Activated CD4-positive, alpha-beta T cell treated with anti-CD3 and anti-CD28 coated beads for 24 hours (primary cell): ENCODE measurements at places on chromosomes 6 and 20.

- no peak for DNase-seq
Measured at GRCh38 chr6:170416959-170417606, 110.5 kb downstream of the FAM120B start.

GRCh38 chr6:84522135-84522549 lies 242.3 kb downstream of the TBX18 start:
- DNase-seq = no peak

DNA sequence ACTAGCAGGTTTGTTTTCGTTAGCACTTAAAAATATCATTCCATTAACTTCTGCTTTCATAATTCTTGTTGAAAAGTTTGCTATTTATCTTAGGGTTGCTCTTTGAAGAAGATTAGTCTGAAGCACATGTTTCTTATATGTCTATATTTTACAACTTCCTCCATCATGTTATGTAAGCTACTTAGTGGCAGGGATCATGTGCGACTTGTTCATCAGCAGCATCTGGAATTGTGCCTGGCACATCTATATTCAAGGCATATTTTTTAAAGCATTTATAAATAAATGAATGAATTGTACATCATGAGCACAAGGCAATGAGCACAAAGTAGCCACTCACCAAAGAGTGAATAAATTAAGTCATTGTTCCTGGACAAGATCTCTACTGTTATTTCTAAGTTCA lies 187.2 kb upstream of the COL21A1 start:
- no peak for DNase-seq

GRCh38 chr6:108091288-108091687 lies 16.7 kb upstream of the OSTM1 start:
- no peak for DNase-seq

DNA sequence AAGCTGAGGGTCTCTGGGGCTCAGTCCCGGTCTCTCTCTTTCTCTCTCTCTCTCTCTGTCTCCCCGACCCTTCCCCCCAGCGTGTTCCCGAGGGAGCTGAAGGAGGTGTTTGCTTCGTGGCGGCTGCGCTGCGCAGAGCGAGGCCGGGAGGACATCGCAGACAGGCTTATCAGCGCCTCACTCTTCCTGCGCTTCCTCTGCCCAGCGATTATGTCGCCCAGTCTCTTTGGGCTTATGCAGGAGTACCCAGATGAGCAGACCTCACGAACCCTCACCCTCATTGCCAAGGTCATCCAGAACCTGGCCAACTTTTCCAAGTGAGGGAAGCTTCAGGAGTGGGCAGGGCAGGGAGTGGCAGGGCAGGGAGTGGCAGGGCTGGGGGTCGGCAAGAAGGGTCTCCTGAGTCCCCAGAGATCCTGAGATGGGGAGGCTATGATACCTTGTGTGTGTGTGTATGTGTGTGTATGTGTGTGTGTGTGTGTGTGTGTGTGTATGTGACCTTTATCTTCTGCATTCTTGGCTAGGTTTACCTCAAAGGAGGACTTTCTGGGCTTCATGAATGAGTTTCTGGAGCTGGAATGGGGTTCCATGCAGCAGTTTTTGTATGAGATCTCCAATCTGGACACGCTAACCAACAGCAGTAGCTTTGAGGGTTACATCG lies 13.6 kb upstream of the ZBTB9 start:
- DNase-seq = no peak

- DNase-seq = no peak
Measured at GRCh38 chr6:70956451-70957283, at the start of gene B3GAT2. TSS of gene B3GAT2 (minus strand) at chr6:70957060. CDS start at chr6:70956429, 631 bp downstream.

DNA sequence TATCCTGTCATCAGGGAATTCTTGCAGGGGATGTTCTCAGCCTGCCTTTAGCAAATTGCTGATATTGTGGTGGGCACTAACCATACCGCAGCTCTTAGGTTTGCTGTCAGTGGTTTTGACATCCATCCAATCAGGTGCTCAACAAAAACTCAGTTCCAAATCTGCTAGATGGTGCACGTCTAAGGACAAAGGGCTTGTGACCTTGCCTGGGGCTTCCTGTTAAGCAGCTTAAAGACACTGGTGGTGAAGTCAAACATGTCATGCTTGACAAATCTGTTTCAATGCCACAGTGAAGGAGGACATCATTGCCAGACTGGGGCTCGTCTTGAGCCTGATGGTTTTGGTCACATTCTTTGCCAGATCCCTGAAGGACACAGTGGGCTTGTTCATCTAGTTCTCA lies 179.8 kb upstream of the NOX3 start:
- DNase-seq = no peak

DNA sequence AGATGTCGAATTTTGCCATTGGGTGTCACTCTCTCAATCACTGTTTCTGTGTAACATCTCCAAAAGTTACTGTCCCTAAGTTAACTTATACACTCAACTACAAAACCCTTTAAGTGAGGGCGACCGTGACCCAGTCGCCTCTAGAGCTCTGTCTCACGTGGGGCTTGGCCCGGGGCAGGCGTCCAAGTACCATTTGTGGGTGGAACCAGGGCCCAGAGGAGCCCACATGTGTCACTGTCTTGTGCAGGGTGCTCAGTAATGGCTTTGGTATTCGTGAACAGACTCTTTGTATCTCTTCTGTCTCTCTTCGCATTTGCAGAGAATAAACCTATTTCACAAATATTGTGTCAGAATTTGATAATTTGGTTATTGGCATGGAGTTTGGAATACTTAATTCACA lies 109.9 kb upstream of the THBS2 start:
- DNase-seq = no peak

- DNase-seq = no peak
Measured at GRCh38 chr6:165961233-165961632, 206.4 kb downstream of the TBXT start.

DNA sequence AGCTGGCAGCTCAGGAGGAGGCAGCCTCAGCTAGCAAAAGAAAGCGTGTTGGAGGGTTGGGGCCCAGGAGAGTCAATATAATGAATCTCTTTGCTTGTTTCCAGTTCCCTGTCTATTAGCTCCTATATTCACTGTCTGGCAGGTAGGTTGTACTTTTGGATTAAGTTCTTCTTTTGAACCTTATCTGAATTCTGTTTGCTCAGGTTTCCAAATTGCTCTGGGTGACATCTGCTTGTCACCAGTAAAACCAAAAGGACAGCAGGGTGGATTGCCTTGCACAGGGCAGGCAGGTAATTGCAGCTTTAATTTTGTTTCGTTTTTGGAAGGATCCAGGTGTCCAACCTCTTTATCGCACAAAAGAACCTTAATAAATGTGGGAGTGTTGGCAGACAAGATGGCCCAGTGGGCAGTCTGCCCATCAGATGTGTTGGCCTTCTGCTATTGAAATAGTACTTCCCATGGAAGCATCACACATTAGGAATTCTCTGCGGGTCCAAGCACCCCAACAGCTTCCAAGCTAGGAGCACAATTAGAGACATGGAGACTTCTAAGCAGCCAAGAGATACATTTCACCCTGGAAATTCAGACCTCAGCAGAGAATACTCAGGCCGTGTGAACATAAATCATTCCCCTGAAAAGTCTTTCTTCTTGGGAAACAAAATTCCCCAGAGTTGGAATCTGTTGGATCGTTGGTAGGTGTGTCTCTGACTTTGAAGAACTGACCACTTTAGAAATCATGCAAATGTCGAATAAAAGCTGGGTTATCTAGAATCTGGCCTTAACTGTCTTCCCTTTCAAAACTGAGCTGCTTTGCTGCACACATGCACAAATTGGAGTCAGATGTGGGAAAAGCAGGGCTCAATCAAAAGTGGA lies 286.9 kb upstream of the BMP2 start:
- DNase-seq = no peak

DNA sequence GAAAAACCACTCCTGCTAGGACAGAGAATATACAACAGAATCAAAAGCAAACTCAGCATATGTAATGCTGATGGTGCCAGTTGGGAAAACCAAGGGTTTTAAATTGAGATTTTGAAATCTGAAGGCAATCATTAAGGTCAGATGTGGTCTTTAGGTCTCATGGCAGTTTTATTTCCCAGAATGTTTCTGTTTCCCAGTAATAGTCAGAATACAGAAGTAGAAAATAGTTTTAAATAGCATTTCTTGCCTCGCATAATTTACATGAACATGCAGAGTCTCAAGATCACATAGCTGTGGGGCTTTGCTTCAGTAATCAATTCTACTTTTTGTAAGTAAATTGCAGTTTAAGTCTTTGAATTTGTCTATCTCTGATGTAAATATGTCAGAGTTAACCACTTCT lies 58.1 kb downstream of the RNF144B start:
- no peak for DNase-seq

DNA sequence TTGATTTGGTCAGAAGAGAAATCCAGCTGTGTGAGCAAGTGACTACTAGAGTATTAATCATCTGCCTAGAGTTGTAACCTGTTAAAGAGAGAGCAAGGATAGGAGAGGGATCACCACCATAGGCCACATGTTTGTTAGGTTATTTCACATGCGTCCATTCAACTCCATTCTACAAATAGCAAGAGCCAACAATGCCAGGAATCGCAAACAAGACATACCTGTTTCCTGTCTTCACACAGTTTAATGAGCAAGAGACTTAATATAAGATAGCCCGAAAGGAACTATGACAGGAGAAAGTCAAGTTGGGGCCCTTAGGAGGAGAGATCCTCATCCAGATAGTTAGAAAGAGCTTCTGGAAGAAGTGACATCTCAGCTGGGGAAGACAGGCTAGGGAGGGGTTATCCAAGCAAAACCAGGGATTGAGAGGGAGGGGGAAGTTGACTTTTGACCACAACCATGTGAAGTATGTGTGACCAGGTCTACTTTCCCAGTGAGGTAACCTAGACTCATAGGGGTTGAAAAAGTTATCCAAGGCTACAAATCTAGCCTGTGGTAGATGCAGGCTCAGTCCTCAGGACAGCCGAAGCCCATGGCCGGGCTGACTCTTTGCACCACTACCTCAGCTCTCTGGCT lies 147.4 kb downstream of the ALDH8A1 start:
- DNase-seq = no peak

GRCh38 chr6:65191471-65191870 lies 515.6 kb downstream of the EYS start:
- DNase-seq = no peak

DNA sequence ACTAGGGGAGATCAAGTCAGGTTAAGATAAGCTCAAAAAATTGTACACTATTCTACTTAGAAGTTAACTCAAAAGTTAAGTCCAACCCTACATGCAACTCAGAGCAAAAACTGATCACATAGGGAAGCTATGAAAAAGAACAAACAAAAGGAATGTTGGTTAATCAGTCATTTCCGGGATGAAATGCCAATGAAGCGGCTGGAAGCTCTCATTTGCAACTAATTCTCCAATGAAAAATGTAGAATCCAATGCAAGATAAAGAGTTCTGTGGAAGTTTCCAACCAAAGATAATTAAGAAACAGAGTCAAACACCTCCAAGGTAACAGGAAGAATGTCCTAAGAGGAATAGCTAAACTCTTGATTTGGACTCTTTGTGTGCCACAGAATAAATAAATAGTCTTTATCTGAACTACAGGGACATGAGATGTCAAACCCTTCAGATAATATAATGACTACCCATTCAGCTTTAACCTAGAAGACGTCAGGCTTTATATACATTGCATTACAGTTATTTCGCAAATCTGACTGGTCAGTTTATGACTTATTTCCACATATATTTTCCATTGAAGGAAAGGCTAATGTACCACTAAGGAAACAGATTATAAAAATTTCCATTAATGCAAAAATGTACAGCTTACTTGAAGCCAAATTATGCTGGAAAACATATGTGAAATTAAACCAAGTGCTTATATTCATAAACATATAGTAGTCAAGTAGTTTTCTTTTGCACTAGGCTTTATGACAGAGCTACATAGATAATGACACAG lies 48.0 kb upstream of the DST start:
- DNase-seq = no peak

- no peak for DNase-seq
Measured at GRCh38 chr6:158962371-158962770, 37.6 kb downstream of the RSPH3 start.

DNA sequence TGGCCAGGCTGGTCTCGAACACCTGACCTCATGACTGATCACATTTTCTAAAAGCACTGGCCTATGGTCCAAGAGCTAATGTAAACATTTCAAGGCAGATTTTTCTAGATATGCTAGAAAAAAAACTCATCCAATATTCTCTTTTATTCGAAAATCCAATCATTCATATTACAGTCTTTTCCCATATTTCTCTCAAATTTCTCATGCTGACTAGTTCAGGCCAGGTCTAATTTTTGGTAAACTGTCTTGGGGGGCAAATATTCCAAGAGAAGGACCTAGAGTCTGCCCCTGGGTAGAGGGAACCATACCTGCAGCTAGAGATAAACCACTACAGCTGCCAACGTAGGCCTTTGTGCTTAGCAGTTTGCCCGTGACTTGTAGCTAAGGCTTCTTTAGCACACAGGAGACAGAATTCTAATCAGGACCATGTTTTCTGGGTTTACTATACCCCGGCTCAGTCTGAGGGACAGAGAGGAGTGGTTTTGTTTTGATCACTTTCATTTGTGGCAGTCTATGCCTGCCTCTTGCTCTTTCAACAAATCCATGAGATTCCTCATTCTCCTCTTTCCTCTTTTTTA lies 71.8 kb upstream of the CITED2 start:
- no peak for DNase-seq

DNA sequence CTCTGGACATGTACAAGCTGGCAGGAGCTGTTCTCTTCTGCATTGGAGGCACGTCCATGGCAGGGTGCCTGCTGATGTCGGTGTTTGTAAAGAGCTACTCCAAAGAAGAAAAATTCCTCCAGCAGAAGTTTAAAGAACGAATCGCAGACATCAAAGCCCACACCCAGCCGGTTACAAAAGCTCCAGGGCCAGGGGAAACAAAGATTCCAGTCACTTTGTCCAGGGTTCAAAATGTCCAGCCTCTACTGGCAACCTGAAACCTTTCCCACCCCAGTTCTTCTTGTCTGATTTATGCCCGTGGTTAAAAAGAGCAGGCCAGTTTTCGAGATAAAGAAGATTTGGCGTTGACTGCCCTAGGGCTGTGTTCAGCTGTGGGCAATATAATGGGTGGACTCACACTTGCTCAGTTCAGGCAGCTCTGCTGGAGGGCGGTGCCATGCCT lies 19.7 kb downstream of the NRSN1 start:
- no peak for DNase-seq

- DNase-seq = no peak
Measured at GRCh38 chr20:25127761-25128537, 46.0 kb upstream of the VSX1 start.

DNA sequence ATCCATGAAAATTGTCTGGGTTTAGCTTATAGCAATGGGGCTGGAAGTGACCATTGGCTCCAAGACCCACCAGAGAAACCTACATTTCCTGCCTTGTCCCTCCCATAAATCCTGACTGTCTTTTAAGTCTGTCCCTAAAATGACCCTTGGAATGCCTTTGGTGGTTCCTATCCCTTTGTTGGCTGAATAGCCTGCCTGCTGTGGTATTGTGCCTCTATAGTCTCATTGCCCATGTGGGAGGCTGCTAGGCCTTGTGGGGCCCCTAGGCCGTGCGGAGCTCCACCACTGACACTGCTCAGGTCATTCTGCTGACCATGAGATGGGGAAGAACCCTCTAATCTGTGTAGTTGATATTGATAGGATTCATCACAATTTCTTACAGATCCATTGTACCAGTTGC lies 43.3 kb downstream of the SCP2D1 start:
- no peak for DNase-seq

GRCh38 chr20:53872561-53873229 lies 197.7 kb downstream of the BCAS1 start:
- DNase-seq = peak; percentile 19
